Omental fat pad (tissue), 4 donors: ENCODE measurements at places on chromosomes 6 and 20. TPM values are rescaled to one million over a fixed set of nuclear protein-coding genes. Genes with fewer than 3 reads are reported as not detected.

SLC22A16 gene
- total RNA-seq, result 4.2 TPM

GRCh38 chr6:50822078-50822476 lies 3.4 kb downstream of the TFAP2B start:
- DNase-seq, result no peak

GRCh38 chr20:56706867-56707360 lies 77.8 kb downstream of the TFAP2C start:
- no peak for DNase-seq

GRCh38 chr6:120960761-120961160 lies 373.5 kb downstream of the TBC1D32 start:
- DNase-seq, result no peak

DNA sequence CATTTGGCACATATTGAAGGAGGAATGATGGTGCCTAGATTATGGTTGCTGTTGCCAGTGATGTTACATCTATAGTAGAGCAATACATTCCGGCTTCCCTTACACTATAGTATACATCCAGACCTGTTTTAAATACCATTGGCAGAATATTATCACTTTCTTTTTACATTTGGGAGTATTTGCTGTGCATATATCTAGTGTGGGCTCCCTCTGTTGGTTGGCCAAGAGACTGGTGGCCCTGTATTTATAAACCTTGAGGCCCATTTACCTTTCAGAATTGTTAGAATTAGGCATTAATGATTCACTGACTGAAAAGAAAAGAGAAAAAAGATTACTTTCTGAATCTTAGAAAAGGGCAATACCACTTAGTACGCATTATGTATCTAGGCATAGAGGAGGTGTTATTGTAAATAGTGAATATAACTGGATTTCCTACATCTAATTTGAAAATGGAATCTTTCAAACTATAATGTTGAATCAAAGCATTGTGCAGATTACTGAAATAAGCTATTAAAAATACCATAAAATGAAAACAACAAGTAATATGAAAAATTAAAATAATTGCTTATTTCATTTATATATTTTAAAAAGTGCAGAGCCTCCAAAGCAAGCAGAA lies 628.8 kb upstream of the MAN1A1 start:
- no peak for DNase-seq

CLPSL1 gene
- not detected for total RNA-seq

- DNase-seq, result no peak
Measured at GRCh38 chr6:158648682-158649131, 1.1 kb upstream of the SYTL3 start.

CRISP2 gene
- not detected for total RNA-seq

DNA sequence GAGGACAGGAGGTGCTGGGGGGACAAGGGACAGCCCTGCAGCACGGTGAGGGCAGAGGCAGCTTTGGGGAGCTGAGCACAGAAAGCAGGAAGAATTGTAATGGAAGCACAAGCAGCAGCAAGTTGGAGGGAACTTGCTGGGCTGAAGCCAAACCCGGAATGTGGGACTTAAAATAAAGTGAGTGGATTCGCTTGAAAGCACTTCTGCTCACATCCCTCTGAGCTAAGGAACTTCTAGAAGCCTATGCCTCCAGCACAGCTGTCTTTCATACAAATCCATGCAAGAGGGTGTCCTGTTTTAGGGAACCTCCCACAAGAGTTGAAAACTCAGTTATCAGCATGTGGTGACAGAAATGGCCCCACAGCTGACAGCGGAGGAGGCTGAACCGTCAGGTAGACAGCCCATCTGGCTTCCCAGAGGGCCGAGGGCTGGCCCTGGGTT lies 71.4 kb upstream of the MLN start:
- DNase-seq, result no peak

SFTA2 gene
- not detected for total RNA-seq

TBX18 gene
- 5.4 TPM for total RNA-seq

ZC3H12D gene
- total RNA-seq, result 2.0 TPM

TXNDC5 gene
- total RNA-seq, result 163 TPM

GRCh38 chr6:3803627-3804468 lies 45.3 kb upstream of the FAM50B start:
- peak; percentile 28 for DNase-seq

DNA sequence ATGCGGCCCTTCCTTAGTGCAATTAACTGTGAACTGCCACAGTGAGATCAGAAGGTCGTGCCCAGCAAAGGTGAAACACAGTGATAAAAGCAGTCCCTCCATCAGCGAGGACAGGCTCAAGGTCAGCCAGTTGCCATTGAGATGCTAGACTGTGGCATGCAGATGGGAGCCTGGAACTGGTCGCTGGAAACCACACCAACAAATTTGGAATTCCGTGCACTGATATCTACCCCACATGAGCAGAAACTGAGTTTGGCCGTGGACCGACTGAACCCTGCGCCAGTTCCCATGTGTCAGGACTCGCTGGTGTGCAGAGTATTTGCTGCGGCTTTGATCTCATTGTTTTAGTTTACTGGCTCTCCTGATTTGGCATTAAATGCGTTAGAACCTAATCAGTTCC lies 125.6 kb upstream of the QKI start:
- DNase-seq, result no peak

DNA sequence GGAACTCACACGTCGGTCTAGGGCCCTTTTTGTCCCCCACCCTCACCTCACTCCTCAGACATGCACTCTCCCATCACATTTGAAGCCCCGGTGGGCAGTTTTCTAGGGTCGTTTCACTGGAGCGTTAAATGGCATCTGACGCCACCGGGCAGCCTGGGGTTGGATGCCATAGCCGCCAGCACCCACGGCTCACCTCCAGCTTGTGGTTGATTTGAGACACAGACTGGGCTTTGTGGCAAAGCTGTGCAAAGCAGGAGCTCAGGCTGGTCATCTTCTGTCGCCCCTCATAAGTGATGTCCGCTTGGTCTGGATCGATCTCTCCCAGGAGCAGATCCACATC lies 530 bp downstream of the GOPC start:
- no peak for DNase-seq

DNA sequence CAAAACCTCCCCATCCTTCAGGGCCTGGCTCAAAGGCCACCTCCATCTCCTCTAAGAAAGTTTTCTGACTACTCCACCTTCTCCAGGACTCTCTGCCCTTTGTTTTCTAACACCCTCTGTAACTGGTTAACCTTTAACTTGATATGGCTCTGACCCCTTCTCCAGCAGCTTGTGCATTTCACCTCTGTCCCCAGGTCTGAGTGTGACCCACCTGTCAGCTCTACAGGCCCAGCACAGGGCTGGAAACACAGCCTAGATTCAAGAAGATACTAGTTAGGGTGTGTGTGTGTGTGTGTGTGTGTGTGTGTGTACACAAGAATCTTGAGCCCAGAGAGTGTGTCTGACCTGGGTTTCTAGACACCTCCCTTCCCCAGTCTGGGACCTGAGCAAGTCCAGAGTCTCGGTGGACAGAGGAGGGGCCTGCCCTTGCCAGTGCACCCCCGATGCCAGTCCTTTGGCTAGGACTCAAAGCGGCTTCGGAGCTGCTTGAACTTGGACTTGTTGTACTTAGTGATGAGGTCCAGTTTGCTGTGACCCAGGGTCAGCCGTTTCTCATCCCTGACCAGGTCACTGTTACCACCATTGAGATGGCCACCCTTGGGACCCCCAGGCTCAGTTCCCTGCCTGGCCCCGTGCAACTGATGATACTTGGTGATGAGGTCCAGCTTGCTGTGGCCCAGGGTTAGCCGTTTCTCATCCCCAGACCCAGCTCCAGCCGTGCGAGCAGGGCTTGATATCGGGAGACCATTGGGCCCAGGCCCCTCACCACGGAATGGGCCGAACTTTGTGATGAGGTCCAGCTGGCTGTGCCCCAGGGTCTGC lies 1.7 kb upstream of the EIF6 start:
- DNase-seq, result no peak

CTAGE9 gene
- total RNA-seq, result not detected

DNA sequence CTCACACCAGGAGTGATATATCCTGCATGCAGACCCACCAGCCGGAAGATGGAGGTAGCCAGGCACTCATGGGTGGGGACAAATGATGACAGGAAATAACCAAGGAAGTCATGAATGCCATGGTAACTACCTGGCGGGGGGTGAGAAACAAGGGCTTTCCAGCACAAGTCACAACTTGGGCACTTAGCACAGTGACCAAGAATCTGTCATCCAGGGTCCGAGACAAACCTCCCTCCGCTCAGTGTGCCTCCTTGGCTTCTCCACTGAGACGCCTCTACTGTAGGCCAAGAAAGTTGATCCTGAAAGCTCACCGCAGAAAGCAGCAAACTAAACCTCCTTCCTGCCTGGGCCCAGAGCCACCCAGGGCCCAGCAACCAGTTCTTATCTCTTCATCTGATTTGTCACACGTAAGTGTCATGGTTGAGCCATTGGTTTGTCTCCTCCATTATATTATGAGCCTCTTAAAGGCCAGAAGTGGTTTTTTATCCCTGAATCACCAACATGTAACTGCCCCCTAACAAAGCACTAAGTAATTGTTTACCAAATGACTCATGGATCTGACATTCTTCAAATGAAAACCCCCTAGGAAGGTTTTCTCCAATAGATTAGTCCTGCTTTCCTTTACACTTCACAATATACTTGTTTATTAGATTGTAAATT lies 84.3 kb upstream of the TAB2 start:
- DNase-seq, result no peak

- DNase-seq, result no peak
Measured at GRCh38 chr20:1587781-1588532, 30.5 kb upstream of the SIRPD start.

SAMD5 gene
- 3.3 TPM for total RNA-seq

POPDC3 gene
- total RNA-seq, result 0.46 TPM

TRDN gene
- total RNA-seq, result not detected

LAMA4 gene
- total RNA-seq, result 459 TPM

EEF1E1 gene
- 29.2 TPM for total RNA-seq

- no peak for DNase-seq
Measured at GRCh38 chr6:118894425-118895260, 691 bp downstream of the ASF1A start.

DNA sequence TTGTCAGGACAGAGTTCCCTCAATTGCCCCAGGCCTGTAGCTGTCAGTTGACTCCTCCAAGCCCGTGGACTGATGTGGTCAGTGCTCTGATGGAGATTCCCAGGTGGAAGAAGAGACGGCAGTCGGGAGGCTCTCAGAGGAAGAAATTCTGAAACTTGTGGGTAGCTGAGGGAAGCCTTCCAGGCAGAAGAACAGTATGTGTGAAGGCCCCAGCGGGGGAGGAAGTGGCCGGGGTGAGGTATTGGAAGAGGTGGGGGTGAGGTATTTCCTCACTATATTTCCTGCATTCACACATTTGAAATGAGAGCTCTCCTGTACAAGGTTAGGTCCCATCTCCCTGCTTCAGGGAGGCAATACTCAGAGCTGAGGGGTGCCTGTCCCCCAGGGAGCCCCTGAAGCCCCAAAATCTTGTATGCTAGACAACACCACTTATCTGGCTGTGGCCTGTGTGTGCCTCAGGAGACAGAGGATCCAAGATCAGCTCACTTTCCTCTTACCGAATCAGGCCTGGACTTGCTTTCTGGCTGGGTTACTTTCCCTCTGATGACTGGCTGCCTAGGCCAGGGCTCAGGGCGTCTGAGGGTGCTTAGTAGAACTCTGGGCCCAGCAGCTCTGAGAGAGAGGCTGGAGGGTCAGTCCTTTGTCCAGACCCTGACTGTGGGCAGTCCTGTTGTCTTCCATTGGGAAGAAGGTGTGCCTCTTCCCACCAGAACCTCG lies 49.3 kb upstream of the MYL9 start:
- DNase-seq, result no peak

DNA sequence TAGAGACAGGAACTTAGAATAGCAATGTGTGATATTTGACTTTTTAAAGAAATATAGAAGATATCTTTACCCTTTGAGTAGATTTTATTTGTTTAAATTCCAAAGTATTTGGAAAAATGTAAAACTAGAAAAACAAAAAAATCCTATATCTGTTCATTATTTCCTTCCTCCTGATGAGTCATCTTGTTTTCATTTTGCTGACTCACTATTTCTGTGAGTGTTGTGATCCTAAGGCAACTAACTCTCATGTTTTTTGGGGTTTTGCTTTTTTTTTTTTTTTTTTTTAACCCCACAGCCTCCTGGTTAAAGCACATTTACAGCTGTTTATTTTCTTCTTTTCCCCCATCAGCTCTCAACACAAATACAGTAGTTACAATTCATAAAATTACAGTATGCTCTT lies 37.8 kb upstream of the THEMIS start:
- no peak for DNase-seq

DNA sequence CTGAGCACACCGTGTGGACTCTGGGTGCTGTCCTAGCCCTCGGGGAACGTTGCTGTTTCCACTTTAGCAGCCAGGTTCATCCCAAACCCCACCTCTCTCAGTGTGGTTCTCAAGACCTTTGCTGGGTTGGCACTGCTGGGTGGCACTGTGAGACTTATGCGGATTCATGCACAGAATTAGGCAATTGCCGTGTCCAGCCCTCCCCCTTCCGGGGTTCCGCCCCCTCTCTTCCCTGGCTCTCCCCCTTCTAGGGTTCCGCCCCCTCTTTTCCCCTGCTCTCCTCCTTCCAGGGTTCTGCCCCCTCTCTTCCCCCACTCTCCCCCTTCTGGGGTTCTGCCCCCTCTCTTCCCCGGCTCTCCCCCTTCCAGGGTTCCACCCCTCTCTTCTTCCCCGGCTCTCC lies 39.8 kb upstream of the SLCO4A1 start:
- no peak for DNase-seq

DNA sequence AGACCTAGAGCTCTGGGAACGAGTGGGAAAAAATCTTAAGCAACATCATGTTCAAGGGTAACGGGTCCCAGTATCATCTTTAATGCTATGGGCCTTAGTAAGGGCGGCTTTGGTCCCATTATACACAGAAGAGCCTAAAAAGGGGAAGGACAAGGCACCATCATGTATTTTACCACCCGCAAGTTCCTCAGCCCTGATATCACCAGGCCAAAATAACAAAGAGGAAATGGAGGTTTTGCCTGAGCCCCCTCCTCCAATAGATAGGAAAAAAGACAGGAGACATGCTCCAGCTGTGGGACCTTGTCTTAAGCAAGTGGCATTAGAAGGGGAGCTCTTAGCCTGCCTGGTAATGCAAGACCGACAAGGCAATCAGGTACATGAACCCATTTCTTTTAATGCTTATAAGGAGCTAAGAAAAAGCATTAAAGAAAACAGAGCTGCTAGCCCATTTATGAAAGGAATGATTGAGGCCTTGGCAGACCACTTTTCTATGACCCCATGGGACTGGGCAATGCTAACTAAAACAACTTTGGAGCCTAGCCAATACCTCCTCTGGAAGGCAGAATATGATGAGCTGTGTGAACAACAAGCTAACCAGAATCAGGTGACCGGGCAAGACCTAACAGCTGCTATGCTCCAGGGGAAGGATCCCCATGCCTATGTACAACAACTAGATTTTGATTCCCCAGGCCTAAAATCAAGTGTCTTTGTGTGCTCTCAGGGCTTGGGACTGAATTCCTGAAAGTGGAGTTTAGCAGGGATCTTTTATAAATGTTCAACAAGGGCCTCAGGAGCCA lies 23.2 kb downstream of the HLA-DPA1 start:
- DNase-seq, result no peak

PBOV1 gene
- total RNA-seq, result not detected

TOX2 gene
- total RNA-seq, result 0.46 TPM

- no peak for DNase-seq
Measured at GRCh38 chr6:166167258-166167731, 356 bp downstream of the TBXT start.

DNA sequence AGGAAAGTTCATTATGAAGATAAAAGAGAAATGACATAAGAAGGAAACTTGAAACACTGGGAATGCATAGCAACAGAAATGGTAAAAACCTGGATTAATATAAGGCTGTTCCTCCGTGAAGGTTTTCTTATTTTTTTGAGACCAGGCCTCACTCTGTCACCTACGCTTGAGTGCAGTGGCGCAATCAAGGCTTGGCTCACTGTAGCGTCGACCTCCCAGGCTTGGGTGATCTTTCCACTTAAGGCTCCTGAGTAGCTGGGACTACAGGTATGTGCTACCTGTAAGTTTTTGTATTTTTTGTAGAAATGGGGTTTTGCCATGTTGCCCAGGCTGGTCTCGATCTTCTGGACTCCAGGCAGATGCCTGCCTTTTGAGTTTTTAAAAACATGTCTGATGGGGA lies 51.7 kb downstream of the PANK2 start:
- DNase-seq, result no peak
